ENCODE measurements at places on chromosomes 12 and 14.

- no peak for DNase-seq
Observed at GRCh38 chr12:91910871-91911388, 234.7 kb downstream of the BTG1 start.

- no peak for DNase-seq
Observed at GRCh38 chr12:9872742-9873141, 3.6 kb upstream of the CLEC2B start.

GRCh38 chr12:1573960-1574864, 20.2 kb downstream of the FBXL14 start:
- no peak for DNase-seq

DNA sequence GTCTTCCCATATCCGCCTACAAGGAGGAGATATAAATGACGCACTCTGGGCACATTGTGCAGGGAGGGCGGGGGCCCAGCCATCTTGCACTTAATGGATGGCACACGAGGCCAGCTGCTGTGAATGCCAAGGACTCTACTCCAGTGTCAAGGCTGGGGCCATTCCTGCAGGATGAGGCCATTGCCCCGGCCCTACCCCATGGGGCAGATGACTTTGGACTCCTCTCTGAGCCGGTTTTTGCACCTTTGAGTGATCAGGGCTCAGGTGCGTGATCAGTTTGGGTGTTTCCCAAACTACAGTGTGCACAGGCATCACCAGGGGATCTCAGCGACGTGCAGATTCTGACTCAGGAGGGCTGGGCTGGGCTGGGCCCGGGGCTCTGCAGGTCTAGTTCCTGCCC, 16.1 kb downstream of the MMAB start:
- DNase-seq = no peak

DNA sequence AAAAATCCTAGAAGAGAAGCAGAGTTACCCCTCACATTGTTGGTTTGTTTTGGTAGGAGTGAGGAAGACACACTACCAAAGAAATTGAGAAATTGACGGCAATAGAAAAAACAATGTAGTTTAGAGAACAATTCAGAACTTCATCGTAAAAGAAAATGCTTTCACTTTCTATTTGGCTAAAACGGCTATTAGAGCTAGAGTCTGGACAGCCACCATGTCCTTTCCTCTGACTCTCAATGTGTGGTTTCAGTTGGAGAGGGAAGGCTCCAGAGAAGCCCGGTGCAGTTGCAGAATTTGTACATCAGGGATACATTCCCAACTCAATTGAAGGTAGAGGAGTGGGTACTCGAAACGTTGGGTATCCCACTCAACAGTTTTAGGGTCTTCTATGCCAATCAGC, 535.3 kb downstream of the GALC start:
- DNase-seq = no peak

DNA sequence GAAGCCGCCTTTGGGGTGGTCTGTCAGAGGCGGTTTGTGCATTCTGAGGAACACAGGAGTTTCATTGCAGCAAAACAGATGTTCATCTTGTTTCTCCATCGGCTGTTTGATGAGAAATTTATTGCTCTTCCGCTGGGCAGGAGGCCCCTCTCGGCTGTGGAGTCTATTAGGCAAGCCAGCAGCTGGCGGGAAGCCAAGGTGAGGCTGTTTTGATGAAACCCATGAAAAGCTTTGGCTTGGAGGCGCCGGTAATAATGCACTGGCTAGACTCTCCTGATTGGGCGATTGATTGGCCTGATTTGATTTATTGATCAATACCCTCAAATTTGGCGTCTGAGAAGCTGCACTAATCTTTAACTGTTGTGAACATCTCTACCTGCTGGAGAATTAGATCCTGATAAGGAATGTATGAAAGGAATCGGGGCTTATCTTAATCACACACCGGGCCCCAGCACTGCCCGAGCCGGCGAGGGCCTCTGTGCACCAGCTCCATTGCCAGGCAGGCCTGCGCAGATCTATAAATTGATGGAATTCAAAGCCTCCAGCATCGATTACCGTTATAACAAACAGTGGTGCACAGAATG, 187.7 kb downstream of the PHETA1 start:
- DNase-seq = no peak

DNA sequence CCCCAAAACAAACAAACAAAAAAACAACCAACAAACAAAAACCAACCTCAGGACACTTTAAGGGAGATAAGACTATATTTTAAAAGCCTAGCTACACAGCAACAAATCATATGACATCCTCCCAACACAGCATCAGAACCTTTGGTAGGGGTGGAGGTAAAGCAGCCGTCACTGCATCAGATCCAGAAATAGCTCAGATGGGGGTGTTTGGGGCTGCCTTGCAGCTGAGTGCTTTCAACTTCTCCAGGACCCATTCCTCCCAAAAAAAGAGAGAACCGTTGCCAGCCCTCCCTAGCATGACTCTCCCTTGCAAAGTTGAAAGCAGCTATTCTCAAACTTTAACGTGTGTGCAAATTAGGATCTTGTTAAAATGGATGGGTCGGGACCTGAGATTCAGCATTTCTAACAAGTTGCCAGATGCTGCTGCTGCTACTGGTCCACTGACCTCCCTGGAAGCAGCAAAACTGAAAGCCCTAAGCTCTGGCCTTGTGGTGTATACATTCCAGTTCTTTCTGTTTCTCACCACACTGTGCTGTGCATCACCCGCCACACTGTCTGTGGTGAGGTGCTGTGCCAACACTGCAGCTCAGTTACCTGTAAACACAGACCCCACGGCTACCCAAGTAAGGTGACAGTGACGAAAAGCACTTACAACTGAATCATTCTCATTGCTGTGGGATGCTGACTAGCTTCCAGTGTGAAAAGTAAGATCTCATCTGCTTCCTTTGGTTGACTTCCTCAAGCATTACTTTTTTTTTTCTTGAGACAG, 54.0 kb downstream of the SLC38A1 start:
- DNase-seq = peak; percentile 73

- DNase-seq = no peak
Observed at GRCh38 chr12:82873951-82874350, 187.2 kb downstream of the TMTC2 start.

- DNase-seq = no peak
Observed at GRCh38 chr12:30902596-30902995, 24.0 kb upstream of the TSPAN11 start.

DNA sequence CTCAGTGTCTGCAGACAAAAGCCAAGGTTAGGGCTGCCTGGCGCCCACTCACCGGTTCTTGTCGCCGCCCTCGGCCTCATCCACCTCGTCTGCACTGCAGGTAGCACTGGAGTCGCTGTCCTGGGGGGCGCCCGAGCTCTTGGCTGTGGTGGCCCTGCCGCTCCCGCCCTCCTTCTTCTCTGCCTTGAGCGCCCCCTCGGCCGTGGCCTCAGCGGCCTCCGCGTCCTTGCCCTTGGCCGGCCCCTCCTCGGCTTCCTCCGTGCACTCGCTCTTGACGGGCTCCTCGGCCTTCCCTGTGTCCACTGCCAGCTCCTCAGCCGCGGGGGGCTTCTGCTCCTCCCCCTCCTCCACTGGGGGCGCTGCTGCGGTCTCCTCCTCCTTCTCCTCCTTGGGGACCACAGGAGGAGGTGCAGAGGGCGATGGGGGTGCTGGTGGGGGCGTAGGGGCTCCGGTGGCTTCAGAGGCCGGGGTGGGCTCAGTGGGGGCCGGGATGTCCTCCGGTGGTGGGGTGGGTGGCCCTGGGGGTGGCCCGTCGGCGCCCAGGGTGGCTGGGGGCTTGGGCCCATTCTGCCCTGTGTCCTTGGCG, 77.2 kb downstream of the RFLNA start:
- DNase-seq = no peak

GRCh38 chr14:37263656-37264236, 66.0 kb downstream of the MIPOL1 start:
- DNase-seq = no peak

GRCh38 chr14:74614508-74615495, 2.8 kb upstream of the LTBP2 start:
- DNase-seq = no peak

GRCh38 chr14:33794791-33795305, 156.0 kb downstream of the EGLN3 start:
- DNase-seq = no peak

- DNase-seq = no peak
Observed at GRCh38 chr12:115079760-115080159, 395.8 kb upstream of the TBX3 start.

DNA sequence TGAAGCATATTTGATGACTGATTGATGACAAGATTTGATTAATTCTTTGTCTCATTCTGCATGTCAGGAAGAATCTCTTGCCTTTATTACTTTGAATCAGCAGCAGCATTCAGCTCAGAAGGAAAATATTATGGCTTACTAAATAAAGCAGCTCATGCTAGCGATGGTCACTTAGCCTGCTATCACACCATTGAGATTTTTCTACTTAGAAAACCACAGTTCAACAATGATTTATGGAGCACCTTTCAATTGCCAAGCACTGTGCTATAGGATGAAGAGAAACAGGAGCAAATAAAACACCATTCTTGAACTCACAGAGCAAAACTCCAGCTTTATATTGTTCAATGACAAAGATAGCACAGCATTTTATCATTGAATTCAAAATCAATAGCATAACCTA, 197.7 kb downstream of the CPNE8 start:
- DNase-seq = no peak
